GM03348 (cell line): ENCODE measurements at places on chromosomes 7 and 10.

DNA sequence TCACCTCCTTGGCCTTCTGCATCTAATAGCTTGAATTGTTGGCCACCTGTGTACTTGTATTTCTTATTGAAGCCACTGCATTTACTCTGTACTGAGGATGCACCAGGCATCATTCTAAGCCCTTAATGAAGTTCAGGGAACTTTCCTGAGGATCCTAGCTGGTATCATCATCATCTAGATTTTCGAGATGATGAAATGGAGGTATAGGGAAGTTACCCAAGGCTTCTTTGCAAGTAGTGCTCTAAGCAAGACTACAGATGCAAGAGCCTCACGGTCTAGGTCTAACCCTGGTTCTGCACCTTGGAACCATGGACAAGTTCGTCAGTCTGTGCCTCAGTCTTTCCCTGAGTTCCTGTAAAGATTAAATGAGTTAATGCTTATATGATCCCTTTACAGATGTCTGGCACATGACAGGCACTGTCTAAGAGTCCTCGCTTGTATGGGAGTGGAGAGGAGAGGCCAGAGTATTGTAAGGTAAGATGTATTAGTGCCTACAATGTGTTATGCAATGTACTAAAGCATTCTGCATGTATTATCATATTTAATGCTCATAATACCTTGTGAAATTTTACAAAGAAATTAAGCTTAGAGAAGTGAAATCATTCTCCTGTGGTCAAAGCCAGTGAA, 145.1 kb downstream of the KCNMA1 start:
- no peak for DNase-seq

DNA sequence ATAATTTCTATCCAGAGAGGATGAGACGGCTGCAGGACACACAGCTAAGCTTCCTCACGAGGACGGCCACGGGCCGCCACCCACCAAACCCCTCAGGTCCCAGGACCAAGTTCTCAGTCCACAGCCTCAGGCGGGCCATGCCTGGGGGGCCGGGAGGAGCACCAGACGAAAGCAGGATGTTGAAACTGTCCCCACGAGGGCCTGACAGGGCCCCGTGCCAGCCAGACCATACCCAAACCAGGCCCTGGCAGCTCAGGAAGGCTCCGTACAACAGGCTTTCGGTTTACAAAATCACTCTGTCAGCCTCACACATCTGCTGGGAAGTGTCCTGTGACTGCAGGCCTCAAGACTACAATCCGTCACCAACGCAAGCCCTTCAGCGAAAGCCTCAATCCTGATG, 14.5 kb downstream of the TUBGCP2 start:
- DNase-seq: no peak

GRCh38 chr7:145850636-145851035, 266.0 kb upstream of the CNTNAP2 start:
- no peak for DNase-seq

- DNase-seq: no peak
Observed at GRCh38 chr10:30455816-30456215, 21.8 kb downstream of the MAP3K8 start.

GRCh38 chr10:103499881-103500280, 6.4 kb downstream of the NEURL1 start:
- DNase-seq: no peak

DNA sequence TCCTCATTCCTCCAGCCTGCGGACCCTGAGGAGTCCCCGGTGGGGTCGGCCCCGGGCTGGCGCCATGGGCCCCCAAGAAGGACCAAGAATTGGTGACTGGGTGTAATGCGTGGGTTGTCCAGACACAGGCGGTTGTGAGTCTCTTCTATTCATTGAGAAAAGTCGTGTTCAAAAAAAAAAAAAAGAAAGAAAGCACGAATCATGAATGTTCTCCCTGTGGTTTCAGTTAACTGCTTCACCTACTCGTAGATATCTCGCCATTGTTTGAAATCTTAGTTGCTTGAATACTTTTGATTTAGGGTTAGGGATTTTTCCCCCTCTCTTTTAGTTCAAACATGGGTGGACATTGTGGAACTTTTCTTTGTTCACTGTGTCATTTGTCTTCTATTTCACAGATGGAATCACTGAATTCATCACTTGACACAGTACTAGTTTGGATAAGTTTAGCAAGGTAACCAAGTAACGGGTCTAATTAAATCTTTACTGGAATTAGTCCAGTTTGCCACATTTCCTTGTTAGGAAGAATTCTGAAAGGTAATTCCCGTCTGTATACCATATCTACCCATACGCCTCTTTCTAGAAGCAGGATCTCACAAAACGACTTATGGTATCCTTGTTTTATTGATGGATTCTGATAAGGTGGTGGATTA, 775 bp downstream of the STARD3NL start:
- no peak for DNase-seq

GRCh38 chr10:100907175-100907574, 5.6 kb upstream of the SLF2 start:
- no peak for DNase-seq

DNA sequence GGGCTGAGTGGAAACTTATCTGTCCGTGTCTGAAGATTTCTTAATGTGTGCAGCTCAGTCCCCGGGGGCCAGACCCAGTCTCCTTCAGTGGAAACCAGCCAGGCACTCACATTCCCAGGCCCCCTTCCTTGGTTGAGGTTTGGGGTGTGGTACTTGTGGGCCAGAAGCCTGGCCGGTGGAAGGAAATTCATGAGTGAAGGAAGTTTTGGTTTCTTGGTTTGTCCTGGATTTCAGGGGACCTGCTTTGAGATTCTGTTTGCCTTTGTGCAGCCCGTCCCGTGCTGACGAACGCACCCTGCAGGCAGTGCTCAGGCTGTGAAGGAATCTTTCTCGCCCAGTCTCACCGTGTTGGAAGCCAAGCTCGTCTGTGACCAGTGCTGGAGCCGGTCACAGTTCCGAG, 2.9 kb downstream of the INPP5A start:
- DNase-seq: peak; percentile 63

GRCh38 chr10:35907548-35907947, 265.5 kb upstream of the FZD8 start:
- no peak for DNase-seq

DNA sequence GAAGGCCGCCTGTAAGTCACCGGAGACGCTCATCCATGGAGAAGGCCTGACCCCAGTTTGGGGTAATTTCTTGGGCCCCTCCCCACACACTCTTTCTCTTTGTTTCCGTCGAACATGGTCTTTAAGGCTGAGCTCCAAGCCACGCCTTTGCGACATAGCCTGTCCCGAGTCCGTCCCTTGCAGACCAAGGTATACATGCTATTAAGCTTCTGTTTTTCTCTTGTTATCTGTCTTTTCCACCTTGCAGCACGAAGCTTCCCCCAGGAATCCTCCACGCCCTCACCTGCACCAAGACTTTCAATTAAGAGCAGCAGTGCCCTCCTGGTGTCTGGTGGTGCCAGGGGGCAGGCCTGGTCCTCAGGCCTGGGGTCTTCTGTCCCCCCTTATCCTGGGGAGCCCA, 4.2 kb upstream of the FAM20C start:
- DNase-seq: no peak

GRCh38 chr7:129454249-129454551, 20.0 kb downstream of the STRIP2 start:
- no peak for DNase-seq

- DNase-seq: no peak
Observed at GRCh38 chr7:77308792-77309191, 107.4 kb downstream of the GSAP start.

- no peak for DNase-seq
Observed at GRCh38 chr10:5522913-5523560, 1.7 kb upstream of the CALML3 start.

DNA sequence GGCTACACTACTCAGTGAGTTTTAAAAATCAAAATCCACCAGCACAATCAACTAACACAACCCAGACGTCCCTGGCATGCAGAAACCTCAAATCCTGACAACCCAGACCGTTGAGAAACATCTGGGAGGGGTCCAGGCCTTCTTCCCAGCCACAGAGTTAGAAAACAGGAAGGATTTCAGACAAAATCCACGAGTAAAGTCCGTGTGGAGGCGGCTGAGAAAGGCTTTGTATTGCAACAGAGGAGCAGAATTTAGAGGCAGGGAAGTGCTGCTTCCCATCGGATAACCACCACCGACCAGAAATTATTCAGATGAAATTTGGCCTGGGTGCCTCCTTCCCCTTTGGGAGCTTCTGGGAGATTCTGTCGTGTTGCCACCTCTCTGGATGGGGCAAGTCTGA, 61.5 kb downstream of the TNS3 start:
- DNase-seq: peak; percentile 90

DNA sequence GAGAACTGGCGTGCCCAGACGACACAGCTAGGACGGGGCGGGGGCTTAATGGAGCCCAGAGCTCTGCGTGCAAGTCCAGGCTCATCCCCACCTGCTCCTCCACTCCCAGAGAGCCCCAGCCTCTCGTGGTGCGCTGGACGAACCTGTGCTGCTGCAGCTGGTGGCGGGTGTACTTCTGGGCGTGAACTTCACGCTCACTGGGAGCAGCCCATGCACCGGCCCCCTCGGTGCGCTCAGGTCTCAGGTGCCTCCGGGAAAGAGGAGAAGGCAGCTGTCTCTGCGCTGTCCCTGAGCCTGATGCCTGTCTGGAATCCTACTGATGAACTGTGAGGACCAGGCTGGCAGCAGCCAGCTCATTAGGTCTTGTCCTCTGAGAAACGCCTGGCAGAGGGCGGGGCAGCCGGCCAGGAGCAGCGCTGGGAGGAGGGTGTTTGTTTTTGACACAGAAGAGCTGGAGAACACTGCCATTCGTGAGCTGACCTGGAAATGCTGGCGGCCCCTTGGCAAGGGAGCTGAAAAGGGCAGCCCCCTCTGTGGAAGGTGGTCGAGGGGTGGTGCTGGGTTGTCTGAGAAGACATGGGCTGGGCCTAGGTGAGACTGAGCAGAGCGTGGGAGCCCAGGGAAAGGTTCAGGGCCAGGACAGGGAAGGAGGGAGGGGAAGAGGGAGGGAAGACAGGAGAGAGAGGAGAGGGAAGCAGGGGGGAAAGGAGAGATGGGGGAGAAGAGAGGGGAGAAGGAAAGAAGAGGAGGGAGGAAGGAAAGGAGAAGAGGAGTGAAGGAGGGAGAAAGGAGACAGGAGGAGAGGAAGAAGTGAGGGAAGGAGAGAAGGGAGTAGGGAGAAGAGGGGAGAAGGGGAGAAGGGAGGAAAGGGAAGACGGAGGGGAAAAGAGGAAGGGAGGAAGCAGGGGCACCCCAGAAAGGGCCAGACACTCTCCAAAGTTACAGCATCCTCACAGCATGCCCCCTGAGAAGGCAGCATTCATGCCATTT, 53.5 kb upstream of the TNS3 start:
- DNase-seq: peak; percentile 21

GRCh38 chr7:36607721-36608095, 116.6 kb downstream of the AOAH start:
- no peak for DNase-seq

GRCh38 chr10:114167985-114168384, 6.0 kb downstream of the CCDC186 start:
- no peak for DNase-seq

DNA sequence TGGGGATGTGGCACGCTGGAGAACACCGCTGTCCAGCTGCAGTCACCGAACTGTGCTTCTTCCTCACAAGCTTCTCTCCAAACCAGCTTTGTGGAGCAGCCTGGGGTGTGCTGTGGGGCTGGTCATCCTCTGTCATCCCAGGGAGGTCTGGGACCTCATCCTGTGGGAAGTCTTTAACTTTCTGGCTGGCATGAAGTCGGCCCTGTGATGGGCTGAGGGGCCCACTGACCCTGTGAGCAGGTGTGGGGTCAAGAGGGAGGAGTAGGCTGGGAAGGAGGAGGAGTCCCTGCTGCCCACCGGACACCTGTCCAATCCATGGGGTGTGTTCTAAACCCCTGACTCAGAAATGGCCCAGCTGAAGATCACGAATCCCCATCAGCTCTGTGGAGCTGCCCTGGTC, 136.2 kb upstream of the SHH start:
- DNase-seq: no peak

GRCh38 chr7:80110376-80110775, 24.3 kb upstream of the GNAI1 start:
- DNase-seq: no peak

DNA sequence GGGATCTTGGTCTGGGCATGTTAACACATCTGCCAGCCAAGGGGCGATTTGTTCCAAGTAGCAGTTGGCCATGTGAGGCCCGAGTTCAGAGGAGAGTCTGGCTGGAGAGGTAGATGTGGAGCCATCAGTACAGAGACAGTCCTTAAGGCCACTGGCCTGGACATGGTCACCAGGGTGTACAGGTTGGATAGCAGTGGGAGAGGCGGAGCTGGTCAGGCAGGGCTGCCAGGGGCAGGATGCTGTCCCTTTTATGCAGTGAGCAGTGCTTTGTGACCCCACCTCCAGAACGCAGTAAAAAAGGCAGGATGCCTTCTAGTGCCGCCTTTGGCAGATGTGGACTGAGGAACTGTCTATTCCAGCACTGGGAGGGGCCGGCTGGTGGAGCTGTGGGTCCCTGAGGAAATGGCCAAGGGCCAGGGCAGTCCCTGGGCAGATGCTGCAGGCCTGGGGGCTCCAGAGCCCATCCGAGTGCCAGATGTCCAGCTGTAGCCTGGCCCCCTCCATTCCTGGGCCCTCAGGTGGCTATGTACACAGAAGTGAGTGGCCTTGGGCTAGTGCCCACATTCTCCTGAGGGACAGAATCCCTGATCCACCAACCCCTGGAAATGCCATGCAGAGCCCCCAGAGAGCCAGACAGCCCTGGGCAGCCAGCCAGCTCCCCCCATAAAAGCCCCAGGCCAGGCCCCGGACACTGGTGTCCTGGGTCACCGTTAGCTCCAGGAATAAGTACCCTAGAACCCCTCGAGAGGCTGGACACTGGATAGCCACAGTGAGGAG, 17.2 kb upstream of the MYL7 start:
- no peak for DNase-seq

DNA sequence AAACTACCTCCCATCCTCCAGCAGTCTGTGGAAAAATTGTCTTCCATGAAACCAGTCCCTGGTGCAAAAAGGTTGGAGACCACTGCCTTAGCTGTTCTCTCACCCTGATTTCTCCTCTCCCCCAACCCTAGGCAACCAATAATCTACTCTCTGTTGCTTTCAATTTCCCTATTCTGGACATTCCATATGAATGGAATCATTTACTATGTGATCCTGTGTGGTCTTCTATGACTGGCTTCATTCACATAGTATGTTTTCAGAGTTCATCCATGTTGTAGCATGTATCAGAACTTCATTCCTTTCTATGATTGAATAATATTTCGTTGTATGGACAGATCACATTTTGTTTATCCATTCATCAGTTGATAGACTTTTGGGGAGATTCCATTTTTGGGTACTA, 38.3 kb upstream of the DLG5 start:
- DNase-seq: no peak

DNA sequence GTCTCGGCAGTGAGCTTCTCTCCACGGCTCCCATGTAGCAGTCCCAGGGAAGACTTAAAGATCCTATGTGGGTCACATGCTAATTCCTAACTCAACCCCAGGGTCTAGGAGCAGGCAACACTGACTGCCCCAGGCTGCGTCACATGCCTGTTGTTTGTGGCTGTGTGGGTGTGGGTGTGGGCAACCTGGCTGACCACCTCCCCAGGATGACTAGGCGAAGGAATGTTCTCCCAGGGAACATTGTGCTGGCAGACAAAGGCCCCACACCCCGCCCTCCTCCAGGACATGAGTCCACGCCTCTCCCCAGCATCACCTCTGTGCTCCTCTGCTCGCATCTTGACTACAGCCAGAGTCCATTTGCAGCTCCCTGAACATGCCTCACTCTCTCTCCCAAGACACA, 30.3 kb downstream of the SLC29A3 start:
- no peak for DNase-seq

- no peak for DNase-seq
Observed at GRCh38 chr7:17936321-17936720, 4.0 kb downstream of the SNX13 start.
